ENCODE measurements at places on chromosomes 12 and 14.

GRCh38 chr14:68337279-68337678, 455.6 kb downstream of the ZFP36L1 start:
- no peak for DNase-seq

DNA sequence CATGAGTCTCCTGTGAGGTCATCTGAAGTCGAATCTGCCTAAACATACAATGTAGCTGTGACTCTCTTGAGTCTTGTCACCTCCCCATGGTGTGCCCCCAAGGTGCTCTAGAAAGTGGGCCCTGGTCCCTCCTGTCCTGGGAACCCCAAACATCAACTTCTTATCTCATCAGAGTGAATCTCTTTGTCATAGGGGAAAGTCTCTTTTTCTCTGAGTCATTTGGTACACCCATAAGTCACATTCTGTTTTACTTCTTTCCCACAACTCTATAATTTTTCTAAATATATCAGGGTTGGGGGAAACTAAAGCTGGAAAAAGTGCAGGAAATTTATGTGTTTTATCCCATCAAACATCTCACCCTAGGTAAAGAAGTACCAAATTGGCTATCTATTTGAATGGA, 12.9 kb downstream of the SDR9C7 start:
- DNase-seq: no peak

- DNase-seq: no peak
Observed at GRCh38 chr12:25319233-25319984, 68.7 kb upstream of the KRAS start.

GRCh38 chr12:34339922-34340321, 317.6 kb downstream of the ALG10 start:
- DNase-seq: no peak

DNA sequence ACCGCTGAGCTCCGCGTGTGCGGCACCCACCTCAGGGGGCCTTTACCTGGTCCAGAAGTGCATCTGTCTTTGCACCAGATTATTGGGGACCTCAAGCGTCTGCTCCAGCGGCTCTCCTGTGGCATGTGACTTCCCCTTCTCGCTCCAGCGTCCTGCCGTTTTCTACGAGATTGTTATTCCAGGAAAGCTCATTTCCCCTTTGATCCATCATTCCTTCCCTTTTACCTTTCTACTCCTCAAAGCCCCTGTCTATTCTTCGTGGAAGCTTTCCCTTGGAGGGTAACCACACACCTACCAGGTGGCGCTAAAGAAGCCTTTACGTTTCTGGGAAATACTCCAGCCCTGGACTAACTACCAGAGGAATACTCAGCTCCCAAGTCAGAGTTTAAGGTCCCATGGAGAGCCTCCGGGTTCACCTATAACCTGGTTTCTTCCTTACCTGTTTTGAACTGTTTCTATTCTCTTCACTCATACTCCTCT, 1.5 kb downstream of the FKBP4 start:
- no peak for DNase-seq

DNA sequence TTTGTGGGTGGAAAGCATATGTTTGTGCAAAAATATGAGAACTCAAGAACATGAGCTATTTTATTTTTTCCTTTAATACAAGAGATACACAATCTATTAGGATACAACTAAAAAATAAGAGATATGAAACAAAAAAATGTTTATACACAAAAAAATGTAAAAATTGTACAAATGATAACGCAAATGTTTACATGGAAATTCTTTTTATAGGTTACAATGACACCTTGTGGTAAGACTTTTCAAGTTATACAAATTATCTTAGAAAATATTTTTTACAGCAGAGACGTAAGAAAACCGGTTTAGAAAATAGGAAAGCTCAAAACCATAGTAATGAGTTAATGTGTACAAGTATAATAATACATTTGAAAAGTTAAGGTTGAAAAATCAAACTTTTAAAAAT, 25.5 kb downstream of the CEP83 start:
- no peak for DNase-seq

GRCh38 chr12:108115123-108116121, 13.7 kb upstream of the WSCD2 start:
- DNase-seq: no peak

GRCh38 chr12:58502226-58502625, 418.1 kb downstream of the LRIG3 start:
- no peak for DNase-seq

DNA sequence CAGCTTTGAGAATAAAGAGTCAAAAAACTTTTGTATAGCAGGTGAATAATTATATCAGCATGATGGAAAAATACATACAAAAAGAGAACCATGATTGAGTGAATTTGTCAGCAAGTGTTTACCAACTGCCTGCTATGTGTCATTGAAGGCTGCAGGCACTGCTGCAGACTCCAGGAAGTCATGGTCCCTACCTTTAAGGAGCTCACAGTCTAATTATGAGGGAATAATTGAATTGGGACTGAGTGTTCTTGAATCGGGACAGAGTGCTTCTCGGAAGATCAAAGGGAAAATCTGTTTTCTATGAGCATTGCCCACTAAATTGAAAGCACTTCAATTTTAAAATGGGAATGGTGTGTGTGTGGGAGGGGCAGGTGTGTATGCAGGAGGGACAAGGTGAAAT, 9.5 kb downstream of the OR10AD1 start:
- DNase-seq: no peak

GRCh38 chr14:102184316-102185035, 44.8 kb downstream of the WDR20 start:
- no peak for DNase-seq

- no peak for DNase-seq
Observed at GRCh38 chr14:32820682-32821081, 118.0 kb upstream of the NPAS3 start.

DNA sequence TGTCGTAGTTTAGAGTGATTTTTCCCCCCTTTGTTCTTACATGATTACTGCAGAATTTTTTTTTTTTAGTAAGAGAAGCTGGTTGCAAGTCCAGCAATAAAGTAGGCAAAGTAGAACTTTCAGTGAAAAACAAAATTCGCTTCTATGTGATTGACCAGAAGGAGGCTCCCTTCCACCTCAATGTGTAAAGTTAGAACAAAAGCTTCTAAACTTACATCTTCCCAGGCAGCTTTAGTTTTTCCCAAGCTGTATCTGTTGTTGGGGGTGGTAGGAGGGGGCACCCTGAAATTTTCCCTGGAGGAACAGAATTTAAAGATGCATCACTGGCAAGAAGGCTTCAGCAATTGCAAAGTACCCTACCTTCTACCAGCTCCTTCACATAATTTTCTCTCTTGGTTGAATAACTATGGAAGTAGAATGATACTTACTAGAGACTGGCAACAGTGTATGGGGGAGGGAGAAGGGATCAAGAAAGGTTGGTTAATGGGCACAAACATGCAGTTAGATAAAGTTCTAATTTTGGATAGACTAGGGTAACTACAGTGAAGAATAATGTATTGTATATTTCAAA, 87.3 kb upstream of the E2F7 start:
- no peak for DNase-seq

DNA sequence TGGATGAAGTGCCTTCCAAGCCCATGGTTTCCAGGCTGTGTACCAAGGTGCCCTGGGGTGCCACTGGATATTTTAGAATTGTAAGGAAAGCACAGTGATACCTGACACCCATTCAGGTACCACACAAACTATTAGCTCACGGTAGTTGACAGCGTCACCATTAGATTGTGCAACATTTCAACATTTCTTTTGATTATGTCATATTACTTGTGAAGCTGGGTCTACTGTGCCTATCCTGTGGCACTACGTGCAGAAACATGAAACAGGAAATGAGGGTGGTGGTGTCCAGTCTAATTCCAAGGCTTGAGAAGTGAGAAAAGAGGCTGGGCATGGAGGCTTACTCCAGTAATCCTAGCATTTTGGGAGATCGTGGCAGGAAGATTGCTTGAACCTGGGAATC, 75.5 kb upstream of the CPM start:
- no peak for DNase-seq

GRCh38 chr12:65827827-65828231, 3.5 kb downstream of the HMGA2 start:
- no peak for DNase-seq

DNA sequence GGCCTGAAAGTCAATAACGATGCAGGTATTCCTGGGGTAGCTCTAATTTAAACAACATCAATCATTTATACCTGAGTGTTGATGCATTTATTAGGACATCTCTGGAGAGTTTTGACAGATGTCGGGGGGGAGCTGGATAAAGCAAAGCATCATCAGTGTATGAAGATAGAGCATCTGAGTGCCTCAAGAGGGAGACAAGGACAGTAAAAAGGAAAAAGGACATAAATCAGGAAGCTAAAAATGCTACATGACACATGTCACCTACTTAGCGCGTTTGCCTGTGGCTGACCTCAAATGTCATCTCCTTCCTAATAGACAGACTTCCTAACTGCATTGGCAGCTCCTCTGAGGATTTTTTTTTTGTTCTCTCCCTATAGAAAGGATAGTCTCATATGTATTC, 259.5 kb upstream of the PKP2 start:
- no peak for DNase-seq

DNA sequence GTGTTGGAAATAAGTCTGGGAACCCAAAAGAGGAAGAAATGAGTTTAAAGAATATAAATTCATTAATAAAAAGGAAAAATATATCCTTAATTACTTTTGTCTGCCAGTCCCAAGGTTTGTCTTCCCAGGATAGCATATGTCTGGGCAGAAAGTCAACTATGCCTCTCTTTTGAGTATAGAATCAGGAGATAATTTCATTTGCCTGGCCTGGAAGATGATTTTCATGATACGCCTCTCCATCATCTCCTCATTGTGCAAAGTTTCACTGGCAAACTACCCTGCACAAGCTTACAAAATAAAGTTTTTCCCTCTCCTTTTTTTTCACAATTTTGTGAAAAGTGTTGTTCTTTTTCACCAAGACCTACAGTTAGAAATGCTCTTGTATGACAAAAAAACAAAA, 340.8 kb downstream of the EGLN3 start:
- DNase-seq: no peak

- no peak for DNase-seq
Observed at GRCh38 chr14:89371585-89372511, 45.2 kb downstream of the FOXN3 start.

DNA sequence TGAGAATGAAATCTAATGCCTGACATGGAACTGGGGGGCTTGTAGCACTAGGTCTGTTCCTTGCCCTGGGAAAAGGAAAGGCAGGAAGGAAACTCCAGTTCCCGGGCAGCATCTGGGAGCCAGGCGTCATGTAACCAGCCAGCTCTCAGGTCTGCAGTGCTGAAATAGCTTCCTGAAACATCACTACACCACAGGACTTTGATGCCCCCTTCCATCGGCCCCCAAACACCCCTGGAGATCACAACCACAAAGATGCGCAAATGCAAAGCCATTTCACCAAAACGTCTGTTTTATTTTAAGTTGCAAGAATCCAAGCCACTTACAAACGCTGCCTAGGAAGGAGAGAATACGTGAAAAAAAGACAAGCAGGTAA, 40.9 kb downstream of the KCTD10 start:
- no peak for DNase-seq

DNA sequence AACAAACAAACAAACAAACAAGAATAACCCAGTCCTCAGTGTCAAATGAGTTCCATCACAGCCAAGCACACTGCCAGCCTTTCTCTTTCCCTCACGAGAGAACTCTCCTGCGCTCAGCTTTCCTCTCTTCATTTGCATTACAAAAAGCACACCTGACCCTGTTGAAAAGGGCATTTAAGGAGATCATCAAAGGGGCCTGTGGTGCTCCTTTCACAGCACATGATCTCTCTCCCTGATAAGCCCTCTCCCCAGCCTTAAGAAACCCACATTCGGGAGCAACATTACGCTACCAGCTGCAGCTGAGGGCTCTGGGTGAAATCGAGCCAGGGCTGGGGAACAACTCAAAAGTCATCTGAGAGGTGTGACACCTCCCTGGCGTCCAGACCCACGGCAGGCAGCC, 165.6 kb upstream of the TMCC3 start:
- DNase-seq: no peak

- no peak for DNase-seq
Observed at GRCh38 chr12:99142651-99143050, 497.6 kb downstream of the APAF1 start.

- no peak for DNase-seq
Observed at GRCh38 chr14:38125481-38126037, 82.1 kb upstream of the SSTR1 start.

DNA sequence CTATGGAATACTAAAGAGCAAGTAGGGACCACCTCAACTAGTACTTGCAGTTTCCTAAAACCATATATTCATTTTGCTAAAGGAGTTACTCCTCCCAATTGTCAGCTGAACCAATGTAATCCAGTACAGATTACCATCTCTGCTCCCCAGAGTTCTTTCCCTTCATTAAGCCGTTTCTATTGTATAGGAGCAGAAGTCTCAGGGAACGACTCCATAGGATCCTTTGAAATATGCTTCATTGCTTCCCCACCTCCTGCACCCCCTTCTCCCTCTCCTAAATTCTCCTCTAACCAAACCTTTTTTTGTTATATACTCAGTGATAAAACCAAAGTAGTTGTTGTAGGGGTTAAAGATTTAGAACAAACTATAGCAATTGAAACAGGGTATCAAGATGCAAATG, 30.7 kb upstream of the LALBA start:
- no peak for DNase-seq

DNA sequence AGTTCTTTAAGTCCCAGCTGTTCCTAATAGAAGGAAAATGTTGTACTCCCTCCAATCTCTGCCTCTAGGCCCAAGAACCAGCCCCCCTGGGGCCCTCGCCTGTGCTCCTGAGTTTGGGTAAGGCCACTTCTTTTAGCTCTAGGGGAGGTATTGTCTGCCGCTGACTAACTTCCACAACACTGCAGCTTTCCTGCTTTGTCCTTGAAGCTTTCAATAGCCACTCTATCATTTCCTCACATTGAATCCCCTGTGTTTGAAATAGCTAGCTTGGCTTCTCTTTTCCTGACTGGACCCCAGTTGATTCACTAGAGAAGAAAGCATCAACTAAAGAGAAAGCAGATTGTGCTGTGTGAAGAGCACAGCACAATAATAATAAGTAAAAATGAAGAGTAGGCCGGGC, 28.8 kb downstream of the KRT80 start:
- no peak for DNase-seq

DNA sequence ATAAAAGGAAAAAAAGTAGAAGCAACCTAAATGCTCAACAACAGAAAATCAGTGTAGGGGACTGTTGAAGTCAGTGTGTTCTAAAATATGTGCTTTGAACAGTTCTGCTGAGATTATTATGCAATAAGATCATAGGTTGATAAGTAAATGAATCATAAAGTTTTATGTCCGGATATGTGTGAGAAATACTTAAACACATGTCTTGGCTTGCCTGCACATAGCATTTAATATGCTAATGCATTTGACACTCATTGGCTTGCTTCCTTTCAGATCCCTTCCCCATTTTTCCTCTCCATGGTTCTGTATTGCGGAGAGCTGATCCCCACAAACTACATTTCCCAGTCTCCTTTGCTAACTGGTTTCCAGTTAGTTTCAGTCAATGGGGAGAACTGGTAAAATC, 573.8 kb upstream of the TBX3 start:
- DNase-seq: no peak
